ENCODE measurements at places on chromosomes 12 and 14. TPM values are rescaled to one million over a fixed set of nuclear protein-coding genes. Genes with fewer than 3 reads are reported as not detected.

Gene RPS6KL1
- 4.5 TPM for polyA plus RNA-seq

Gene KCNJ8
- 17.2 TPM for polyA plus RNA-seq

Gene GOLT1B
- 15.2 TPM for polyA plus RNA-seq

Gene KRT72
- polyA plus RNA-seq = 0.34 TPM

Gene GARIN6
- polyA plus RNA-seq = not detected

Gene KCNK13
- 0.11 TPM for polyA plus RNA-seq

Gene HAL
- 1.8 TPM for polyA plus RNA-seq

Gene POTEM
- polyA plus RNA-seq = not detected

Gene NT5DC3
- polyA plus RNA-seq = 1.1 TPM

Gene EEA1
- polyA plus RNA-seq = 5.4 TPM

Gene KLRC3
- not detected for polyA plus RNA-seq

Gene RAB15
- polyA plus RNA-seq = 6.5 TPM

Gene MYO1A
- polyA plus RNA-seq = 0.08 TPM

Gene SETD3
- polyA plus RNA-seq = 19.8 TPM

Gene SELPLG
- polyA plus RNA-seq = 14.1 TPM

Gene ANG
- polyA plus RNA-seq = 41.8 TPM

Gene CCDC38
- polyA plus RNA-seq = not detected

Gene TEAD4
- polyA plus RNA-seq = 11.8 TPM

Gene HCAR3
- 0.81 TPM for polyA plus RNA-seq

Gene OASL
- polyA plus RNA-seq = 0.90 TPM

Gene GRIP1
- 0.11 TPM for polyA plus RNA-seq

Gene PNP
- 182 TPM for polyA plus RNA-seq

Gene LBHD2
- 1.2 TPM for polyA plus RNA-seq

Gene RPGRIP1
- 0.45 TPM for polyA plus RNA-seq

Gene TULP3
- polyA plus RNA-seq = 23.4 TPM

Gene SGPP1
- polyA plus RNA-seq = 7.0 TPM

Gene GLT8D2
- 1.0 TPM for polyA plus RNA-seq

Gene FKBP4
- polyA plus RNA-seq = 25.3 TPM

Gene DBX2
- polyA plus RNA-seq = 0.30 TPM

Gene PTGER2
- polyA plus RNA-seq = 8.3 TPM

Data from adipose tissue (tissue), 3 donors.